ENCODE measurements at places on chromosomes 16 and 17.

- DNase-seq: no peak
Observed at GRCh38 chr17:4959261-4959965, 8.2 kb downstream of the SPAG7 start.

DNA sequence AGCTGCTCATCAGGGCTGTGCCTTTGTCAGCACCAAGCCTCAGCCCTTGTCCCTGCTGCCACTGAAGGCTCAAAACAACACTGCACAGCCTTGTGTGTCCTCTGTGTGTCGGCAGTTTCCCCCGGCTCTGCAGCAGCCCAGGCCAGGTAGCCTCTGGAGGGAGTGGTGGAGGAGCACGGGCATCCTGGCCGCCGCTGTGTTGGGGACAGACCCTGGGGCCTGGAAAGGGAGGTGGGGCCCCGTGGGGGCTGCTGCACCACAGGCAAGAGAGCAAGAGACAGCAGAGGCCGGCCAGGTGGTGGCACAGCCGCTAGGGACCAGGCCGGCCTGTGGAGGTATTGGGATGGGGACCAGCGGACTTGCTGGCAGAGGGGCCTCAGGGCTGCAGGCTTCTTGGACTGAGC is 96.9 kb upstream of the ZNF750 start:
- DNase-seq: no peak

GRCh38 chr17:76088868-76089576 is 10.0 kb downstream of the ZACN start:
- no peak for DNase-seq

GRCh38 chr17:17172001-17172939 is 33.9 kb downstream of the PLD6 start:
- DNase-seq: no peak

GRCh38 chr16:29698484-29699323 is 19.7 kb downstream of the QPRT start:
- no peak for DNase-seq

- DNase-seq: no peak
Observed at GRCh38 chr16:79167893-79168292, 432.6 kb downstream of the MAF start.

DNA sequence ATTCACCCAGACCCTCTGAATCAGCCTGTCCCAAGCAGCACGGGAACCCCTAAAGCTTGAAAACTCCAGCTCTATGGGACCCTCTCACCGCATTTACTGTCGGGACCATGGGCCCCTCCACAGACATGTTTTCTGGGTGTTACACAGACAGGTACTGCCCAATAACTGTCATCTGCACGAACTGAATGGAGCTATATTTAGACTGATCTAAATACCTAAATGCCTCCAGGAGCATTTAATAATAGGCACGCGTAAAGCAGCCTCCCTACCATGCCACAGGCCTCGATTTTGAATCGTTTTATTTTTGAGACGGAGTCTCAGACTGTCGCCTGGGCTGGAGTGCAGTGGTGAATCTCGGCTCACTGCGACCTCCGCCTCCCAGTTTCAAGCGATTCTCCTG is 49.7 kb downstream of the EMP2 start:
- DNase-seq: no peak

DNA sequence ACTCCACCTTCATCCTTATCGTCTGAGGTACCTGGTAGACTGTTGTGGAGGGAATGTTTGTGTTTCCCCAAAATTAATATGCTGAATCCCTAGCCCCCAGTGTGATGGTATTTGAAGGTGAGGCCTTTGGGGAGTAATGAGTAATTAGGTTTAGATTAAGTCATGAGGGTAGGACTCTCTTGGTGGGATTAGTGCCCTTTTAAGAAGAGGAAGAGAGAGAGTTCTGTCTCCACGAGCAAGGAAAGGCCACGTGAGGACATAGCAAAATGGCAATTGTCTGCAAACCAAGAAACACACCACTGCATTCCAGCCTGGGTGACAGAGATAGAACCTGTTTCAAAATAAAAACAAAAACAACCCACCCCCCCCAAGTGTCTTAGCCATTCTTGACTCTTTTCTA is 21.0 kb upstream of the DDX52 start:
- no peak for DNase-seq

DNA sequence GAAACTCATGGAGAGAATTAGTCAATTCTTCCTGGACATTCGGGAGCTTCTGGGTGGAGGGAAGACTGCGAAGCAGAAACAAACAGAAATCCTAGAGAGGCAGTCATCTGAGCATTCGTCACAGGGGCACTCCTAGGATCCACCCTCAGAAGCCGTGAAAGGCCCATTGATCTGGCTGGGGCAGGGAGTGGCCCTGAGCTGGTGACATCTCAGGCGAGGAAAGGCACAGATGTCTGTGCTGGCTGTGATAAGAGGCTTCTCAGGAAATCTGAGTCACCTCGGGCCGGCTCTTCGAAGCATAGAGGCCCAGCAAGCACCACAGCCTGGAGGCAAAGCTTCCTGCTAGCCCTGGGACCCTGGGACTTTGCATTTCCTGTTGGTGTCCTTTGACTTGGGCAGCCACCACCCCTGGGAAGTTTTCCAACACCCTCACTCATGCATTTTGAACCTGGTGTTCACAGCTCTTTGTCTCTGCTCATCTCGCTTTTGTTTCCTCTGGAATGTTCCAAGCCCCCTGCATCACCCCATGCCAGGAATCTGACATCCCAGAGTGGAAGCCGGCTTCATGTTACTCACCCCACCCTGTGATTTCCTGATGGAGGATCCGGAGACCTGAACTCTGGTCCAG is 23.3 kb upstream of the CDRT4 start:
- no peak for DNase-seq

DNA sequence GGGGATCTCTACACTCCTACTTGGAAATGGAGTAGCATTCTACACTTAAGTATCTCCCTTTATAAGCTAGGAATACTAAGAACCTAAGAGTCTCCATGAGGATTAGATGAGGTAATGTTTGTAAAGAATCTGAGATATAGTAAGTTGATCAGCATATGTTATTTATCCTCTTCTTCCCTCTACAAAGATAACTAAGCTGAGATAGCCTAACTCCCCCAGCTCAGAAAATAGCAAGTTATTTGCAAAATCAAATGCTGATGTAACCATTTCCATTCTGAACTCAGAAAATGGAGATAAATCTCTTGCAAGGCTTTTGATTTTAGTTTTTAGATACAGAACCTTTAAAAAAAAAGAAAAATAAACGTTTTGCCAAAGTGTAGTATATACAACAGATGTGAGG is 526.0 kb downstream of the MAF start:
- DNase-seq: no peak

GRCh38 chr16:4283939-4284338 is 11.1 kb upstream of the TFAP4 start:
- DNase-seq: no peak

GRCh38 chr16:68236826-68237242 is 907 bp upstream of the ESRP2 start:
- DNase-seq: no peak

GRCh38 chr17:39327109-39327508 is 74.3 kb downstream of the FBXL20 start:
- DNase-seq: no peak

GRCh38 chr17:28807925-28808634 is 34.5 kb downstream of the FAM222B start:
- DNase-seq: no peak

- DNase-seq: no peak
Observed at GRCh38 chr17:81655378-81656117, 794 bp downstream of the PDE6G start.

DNA sequence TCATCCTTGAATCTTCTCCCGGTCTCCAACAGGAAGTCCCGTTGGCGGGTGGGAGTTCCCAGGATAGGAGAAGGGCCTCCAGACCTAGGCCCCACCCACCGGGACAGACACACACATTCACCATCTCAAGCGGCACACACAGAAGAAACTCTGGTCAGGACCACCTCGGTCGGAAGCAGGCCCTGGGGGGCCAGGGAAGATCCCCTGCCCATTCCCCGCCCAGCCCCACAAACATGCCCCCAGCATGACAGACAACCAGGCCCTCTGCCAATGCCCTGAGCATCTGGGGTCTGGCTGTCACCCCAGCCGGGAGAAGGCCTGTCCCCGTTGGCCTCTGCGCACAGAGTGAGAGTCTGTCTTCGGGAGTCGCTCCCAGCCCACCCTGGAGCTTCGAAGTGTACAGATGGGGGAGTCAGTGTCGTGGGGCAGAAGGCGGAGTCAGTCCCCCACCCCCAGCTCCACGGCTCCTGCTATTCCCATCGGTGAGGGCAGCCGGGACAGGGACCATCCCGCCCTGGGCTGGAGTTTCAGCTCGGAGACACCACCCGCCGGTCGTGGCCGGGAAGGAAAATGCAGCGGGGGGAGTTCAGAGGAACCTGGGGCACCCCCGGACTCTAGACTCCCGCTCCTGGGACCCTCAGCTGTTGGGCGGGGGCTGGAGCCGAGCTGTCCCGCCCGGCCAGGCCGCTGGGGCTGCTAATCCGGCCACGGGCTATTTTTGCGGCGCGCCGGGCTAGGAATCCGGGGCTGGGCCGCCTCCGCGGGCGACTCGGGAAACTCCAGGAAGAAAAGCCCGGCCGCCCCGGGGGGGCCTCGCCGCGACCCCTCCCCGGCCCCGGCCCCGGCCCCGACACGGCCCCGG is 660 bp downstream of the RHBDF1 start:
- DNase-seq: no peak

- DNase-seq: no peak
Observed at GRCh38 chr17:59950049-59950448, 14.5 kb downstream of the RNFT1 start.

GRCh38 chr17:6666077-6666521 is 14.5 kb downstream of the C17orf100 start:
- peak; percentile 19 for DNase-seq

GRCh38 chr17:42804918-42805367 is 6.3 kb downstream of the CNTD1 start:
- DNase-seq: no peak

- DNase-seq: no peak
Observed at GRCh38 chr17:80442323-80442659, 27.3 kb downstream of the ENDOV start.

GRCh38 chr17:18888766-18889290 is 30.9 kb downstream of the PRPSAP2 start:
- no peak for DNase-seq

GRCh38 chr16:53510704-53511070 is 7.7 kb upstream of the AKTIP start:
- no peak for DNase-seq

DNA sequence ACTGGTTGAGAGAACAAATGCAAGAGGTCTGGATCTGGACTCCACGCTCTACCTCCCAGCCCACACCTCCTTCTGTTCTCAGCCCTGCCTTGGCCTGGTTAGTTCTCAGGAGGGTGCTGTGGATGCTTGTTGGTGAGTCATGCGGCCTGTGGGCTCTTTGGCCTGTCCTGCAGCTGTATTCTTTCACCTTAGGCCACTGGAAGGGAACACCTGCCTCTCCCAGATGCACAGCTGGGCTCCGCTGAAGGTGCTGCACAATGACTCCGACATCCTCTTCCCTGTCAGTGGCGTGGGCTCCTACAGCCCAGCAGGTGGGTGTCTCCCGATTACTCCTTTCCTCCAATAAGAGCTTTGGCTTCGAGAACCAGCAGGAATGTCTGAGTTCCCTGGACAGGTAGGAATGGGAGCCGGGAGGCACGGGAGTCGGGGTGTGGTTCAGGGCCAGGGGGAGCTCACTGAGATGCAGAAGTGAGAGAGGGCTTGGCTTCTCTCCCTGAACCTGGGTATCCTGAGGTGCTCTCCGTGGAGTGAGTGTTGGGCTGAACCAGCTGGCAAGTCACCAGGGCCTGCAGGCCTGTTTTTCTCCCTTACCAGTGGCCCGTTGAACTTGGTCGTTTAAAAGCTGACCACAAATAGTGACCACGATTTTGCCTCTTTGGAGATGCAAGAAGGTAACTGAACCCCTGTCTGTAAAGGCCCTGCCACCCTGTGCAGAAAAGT is 85.0 kb downstream of the SNX29 start:
- no peak for DNase-seq

GRCh38 chr16:88346680-88347505 is 35.9 kb upstream of the ZNF469 start:
- DNase-seq: no peak

DNA sequence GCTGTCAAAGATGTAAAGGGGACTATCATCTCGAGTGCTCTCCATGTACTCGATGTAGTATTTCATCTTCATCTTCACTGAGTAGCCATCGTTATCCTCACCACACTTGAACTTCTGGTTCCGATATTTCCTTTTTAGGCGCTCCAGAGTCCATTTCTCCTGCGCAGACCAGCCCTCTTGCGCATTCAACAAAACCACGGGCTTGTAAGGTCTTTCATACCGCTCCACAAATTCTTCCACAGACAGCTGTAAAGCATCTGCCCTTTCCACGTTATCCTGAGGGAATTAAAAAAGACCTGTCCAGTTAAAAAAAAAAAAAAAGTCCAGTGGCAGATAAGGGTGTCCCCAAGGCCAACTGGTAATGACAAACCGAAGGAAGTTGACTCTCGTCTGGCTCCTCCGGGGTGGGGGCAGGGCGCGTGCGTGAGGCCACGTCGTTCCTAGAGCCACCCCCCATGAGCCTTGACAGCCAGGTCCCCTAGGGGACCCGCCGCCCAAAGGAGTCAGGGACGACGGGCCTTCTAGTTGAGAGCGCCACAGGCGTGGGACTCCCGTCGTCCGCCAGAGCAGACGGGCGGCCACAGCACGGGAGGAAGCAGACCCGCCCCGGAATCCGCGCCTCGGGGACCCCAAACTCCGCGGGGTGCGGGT is 701 bp downstream of the JMJD6 start:
- DNase-seq: peak; percentile 68

- peak; percentile 73 for DNase-seq
Observed at GRCh38 chr17:49696233-49696761, 11.5 kb downstream of the SLC35B1 start.

- DNase-seq: no peak
Observed at GRCh38 chr16:23408823-23409298, 44.1 kb downstream of the COG7 start.

- DNase-seq: no peak
Observed at GRCh38 chr16:86517652-86518258, 7.4 kb downstream of the FOXF1 start.

DNA sequence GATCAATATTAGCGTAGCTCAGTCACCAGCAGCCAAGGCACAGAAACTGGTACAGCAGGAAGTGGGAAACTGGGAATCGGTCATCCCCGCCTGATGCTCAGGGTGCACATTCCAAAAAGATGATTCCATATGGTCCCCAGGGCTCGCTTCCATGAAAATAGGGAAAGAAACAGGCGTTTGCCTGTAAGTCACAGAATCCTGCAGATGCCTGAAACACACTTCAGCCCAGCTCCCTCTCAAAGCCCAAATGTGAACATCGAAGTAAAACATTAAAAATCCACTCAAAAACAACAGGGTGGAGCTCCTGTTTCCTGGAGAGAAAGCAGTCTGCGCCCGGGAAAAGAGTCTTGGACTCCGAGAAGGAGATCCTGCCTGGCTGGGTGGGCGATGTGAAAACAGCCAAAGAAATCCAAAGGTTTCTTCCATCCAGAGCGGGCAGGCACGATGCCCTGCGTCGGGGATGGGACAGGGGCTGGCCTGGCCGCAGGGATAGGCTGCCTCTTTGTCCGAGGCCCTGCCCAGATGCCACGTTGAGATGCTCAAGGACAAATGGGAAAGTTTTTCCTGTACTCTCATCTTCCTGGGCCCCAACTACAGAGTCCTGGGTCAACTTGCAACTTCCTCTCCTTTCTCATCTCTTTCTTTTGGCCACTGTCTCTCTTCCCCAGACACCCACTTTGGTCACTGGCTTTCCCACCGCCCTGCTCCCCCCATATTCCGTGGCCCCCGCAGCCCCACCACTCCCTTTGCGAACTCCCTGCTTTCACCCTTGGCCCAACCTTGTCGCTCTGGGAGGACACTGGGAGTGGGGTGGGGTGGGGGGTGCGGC is 743 bp downstream of the WIPI1 start:
- no peak for DNase-seq

Measured in activated CD4-positive, alpha-beta T cell treated with anti-CD3 and anti-CD28 coated beads for 4 hours (primary cell).